ENCODE measurements at places on chromosomes 3 and 15. TPM values are rescaled to one million over a fixed set of nuclear protein-coding genes. Genes with fewer than 3 reads are reported as not detected.
A peak's percentile ranks its signal among the peaks of the same experiment; 100 is the strongest.

RTP1 gene
- not detected for polyA plus RNA-seq

PRR20G gene
- not detected for polyA plus RNA-seq

CADM2 gene
- 0.84 TPM for polyA plus RNA-seq

POTEB gene
- not detected for polyA plus RNA-seq

CCK gene
- polyA plus RNA-seq: 0.25 TPM

CSPG5 gene
- 0.97 TPM for polyA plus RNA-seq

AGBL1 gene
- polyA plus RNA-seq: 0.13 TPM

COPG1 gene
- 148 TPM for polyA plus RNA-seq

VILL gene
- polyA plus RNA-seq: 12.7 TPM

SENP8 gene
- polyA plus RNA-seq: 6.8 TPM

GCSAM gene
- 0.90 TPM for polyA plus RNA-seq

SNTN gene
- not detected for polyA plus RNA-seq

LRRC31 gene
- polyA plus RNA-seq: 0.27 TPM

CSPG4 gene
- 8.7 TPM for polyA plus RNA-seq

CHRFAM7A gene
- 6.3 TPM for polyA plus RNA-seq

ROBO2 gene
- polyA plus RNA-seq: 92.2 TPM

GRCh38 chr15:29283381-29283780 lies 13.8 kb upstream of the NSMCE3 start:
- DNase-seq: no peak

DNA sequence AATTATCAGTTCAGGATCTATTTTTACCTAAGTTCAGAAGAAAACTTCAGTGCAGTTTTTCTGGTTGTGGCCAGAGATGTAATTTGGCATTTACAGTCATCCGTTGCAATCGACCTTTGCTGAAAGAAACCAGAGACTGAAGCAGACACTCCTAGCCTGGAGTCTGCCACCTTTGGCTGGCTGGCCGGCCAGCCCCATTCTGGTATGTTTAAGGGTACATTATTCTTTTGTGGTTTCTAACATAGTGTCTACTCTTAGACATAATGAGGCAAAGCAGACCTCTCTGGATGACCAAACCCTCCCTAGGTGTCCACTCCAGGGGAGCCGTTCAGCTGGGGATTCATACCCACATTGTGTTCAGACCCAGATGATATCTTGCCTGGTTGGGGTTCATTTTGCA lies 275.9 kb upstream of the TPM1 start:
- DNase-seq: no peak

DNA sequence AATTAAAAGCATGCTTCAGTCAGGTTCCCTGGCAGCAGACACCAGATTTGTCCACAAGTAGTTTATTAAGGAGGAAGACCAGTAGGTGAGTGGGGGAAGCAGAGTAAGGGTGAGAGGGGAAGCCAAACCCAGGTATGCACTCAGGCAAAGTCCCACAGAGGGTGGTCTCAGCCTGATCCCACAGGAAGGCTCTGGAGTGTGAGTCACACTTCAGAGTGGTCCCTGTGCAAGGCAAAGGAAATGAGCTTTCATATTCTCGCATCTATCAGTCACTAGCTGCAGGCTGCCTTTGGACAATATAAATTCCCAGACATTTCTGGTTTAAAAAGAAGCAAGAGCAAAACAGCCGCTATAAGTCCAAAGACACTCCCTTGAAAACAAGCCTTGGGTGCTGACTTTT lies 78.5 kb downstream of the TRANK1 start:
- no peak for DNase-seq

- DNase-seq: no peak
Observed at GRCh38 chr3:64185436-64185835, 39.8 kb downstream of the PRICKLE2 start.

GRCh38 chr3:6097556-6097955 lies 763.4 kb upstream of the GRM7 start:
- no peak for DNase-seq

DNA sequence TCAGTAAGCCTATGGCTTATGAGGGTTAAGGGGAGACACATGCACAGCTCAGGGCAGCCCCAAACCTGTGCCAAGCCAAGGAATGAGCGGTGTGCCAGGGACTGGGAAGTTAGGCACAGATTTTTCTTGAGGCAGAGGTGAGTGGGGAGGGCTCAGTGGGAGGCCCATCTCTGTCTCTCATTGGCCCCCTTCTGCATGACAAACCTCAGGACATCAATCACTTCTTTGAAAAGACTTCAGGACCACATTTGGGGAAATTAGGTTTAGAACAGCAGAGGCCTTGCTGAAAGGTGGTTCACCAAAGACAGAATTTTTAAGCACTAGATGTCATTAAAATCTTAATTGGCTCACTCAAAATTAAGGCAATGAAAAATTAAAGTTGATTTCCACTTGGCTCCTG lies 57.2 kb downstream of the RAB11A start:
- no peak for DNase-seq

DNA sequence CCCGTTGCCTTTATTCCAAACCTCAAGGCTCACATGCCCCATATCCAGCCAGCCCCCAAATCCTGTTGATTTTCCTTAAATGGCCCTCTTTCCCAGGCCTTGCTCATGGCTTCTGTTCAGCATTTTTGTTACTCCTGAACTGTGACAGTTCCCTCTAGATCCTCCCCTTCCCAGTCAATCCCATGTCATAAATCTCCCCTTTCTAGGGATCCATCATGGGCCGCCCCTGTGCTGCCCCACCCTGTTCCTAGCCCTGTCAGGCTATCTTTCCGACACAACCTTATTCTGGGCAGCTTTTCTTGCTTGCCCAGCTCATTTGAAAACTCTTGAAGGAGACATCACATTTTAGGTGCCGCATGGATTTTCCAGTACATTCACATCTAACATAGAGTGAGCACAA lies 84.8 kb downstream of the TLE3 start:
- no peak for DNase-seq

DNA sequence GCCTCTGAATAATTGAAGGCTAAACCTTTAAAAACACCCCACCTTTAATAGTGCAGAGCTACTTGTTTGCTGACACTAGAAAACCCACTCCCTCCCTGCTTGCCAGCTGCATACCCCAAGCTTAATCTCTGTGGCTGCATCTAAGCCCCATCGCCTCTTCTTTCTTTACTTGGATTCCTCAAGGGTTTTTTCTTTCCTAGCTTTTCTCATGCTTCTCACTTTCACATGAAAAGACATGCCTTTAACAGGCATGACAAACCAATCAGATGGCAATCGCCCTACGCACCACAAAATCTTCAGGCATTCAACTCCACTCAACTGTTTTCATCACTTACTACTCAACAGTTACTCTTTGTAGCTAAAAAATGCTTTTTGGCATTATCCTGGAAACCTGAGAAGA lies 77.5 kb downstream of the PLD1 start:
- DNase-seq: no peak

GRCh38 chr3:8574040-8574669 lies 70.4 kb downstream of the SSUH2 start:
- DNase-seq: no peak

DNA sequence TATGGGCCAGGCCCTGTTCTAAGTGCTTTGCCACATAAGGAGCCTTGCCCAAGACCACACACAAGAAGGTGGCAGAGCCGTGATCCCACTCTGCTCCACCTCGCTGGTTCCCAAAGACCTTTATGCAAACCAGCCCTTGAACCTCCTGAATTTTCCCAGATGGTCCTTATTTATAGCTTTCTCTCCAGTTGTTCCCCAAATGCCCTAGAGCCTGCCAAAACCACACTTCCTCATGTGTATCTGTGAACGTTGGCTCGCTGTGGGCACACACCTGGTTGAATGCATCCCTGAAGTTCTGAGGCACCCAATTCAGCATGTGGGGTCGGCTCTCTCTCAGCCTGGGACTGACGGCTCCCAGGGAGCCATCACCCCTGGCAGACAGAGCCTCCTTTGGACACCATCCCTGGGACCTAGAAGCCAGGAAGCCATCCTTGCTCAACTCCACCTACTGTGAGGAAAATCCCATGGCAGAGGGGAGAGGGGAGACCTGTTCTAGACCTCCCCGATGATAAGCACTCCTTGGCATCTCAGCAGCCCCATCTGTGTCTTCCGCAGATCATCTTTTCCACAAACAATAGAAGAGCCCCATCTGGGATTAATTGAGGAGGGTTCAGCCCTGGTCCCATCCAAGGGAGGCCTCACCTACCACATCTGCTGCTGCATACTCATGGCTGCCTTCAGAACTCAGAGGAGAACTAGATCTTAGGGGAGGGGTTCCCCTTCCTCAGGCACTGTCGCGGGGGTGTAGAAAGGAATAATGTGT lies 42.3 kb upstream of the LIMD1 start:
- DNase-seq: no peak

- no peak for DNase-seq
Observed at GRCh38 chr3:149263856-149264255, 42.2 kb upstream of the CP start.

- no peak for DNase-seq
Observed at GRCh38 chr3:66499881-66500575, 794 bp downstream of the LRIG1 start.

DNA sequence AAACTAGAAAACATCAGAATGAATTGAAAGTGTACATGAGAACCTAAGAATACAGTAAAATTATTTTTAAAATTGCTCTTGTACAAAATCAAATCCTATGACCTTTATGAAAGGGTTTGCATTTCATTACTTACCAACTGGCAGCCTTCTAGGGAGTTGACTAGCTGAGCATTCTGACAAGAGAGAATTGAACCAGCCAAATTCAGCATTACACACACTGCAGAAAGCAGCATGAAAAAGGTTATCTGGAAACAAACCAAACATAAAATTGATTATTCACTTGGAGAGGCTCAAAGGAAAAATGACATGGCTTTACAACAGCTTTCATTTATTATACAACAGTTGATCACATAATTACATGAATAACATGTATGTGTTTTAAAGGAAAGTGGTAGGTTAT lies 17.4 kb downstream of the NSMCE3 start:
- no peak for DNase-seq

DNA sequence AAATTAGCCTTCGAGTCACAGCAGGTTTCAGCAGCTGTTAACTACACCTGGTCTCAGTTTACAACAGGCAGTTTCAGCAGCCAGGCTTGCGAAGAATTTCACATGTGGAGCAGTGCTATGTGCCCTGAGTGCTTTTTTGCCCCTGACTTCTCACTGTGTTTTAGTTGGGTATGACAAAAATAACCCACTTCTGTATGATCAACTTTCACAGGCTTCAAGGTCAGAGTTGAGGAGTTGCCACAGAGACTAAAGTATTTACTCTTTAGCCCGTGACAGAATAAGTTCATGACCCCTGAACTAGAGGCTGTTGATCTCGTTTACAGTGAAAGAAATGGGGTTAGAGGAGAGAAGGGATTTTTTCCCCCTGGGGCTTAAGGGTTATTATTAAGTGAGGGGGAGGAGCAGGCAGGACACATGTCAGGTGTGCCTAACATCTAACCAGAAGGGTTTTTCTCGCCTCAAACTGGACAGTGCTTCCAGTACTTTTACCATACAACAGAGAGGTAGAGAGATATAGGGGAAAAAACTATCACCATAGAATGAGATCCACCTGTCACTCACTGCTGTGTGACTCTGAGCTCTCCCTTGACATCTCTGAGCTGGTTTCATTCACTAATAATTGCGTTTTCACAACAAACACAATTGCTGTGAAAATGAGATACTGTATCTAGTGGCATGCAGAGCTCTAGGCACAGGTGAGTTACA lies 14.0 kb upstream of the TOPBP1 start:
- no peak for DNase-seq

- DNase-seq: peak; percentile 31
Observed at GRCh38 chr15:22979238-22980188, 655 bp downstream of the CYFIP1 start.

GRCh38 chr3:197028728-197029510 lies 698 bp downstream of the MELTF start:
- DNase-seq: no peak

GRCh38 chr3:60178931-60179653 lies 1072.2 kb downstream of the FHIT start:
- no peak for DNase-seq

DNA sequence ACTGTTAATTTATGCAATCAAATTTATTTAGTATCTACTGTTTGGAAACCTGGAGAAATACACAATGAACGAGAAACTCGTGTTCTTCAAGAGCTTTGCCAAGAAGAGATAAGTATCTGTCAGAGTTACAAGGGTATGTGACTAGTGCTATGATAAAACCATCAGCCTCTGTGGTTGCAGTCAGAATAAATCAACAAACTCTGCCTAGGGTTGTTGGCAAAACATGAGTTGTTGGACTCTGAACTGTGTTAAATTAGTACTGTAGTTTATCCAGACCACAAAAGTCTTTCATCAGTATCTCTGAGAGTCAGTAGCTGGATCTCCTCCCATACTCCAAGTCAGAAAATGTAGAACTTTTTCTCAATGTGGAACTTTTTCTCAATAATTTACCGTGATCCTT lies 918.4 kb downstream of the NAALADL2 start:
- DNase-seq: no peak

DNA sequence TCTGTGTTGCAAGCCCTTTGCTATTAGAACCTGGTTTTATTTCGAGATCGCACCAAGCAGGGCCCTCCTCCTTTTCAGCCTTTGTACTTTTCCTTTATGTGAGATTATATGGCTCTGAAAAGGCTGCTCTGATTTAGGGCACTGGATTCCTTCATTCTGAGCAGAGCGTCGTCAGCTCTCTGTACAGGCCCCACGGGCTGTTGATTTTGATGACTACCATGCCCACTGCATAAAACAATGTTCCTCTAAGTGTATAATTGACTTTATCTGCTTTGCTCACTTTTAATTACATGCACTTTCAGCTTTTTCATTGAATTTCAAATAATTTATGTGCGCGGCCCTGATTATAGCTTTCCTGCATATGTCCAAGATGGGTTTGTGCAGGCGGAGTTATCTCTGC lies 4.4 kb upstream of the PSMD6 start:
- DNase-seq: no peak

DNA sequence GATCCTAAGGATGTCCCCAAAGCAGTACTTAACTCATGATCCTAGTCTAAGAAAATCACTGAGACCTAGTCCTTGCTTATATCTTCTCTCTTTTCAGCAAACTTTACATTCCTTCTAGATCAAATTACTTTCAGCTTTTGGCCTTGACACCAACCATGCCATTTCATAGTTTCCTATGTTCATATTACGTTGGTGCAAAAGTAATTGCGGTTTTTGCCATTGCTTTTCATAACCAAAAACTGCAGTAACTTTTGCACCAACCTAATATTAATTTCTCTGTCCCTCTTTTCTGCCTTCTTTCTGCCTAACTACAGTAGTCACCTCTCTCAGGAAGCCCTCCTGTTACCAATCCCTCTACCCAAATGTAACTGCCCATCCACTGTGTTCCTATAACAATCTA lies 36.8 kb downstream of the CCDC191 start:
- DNase-seq: no peak
